ENCODE measurements at places on chromosomes 7 and 10.
A peak's percentile ranks its signal among the peaks of the same experiment; 100 is the strongest.

- DNase-seq, result no peak
Observed at GRCh38 chr10:68118657-68119056, 9.4 kb downstream of the MYPN start.

DNA sequence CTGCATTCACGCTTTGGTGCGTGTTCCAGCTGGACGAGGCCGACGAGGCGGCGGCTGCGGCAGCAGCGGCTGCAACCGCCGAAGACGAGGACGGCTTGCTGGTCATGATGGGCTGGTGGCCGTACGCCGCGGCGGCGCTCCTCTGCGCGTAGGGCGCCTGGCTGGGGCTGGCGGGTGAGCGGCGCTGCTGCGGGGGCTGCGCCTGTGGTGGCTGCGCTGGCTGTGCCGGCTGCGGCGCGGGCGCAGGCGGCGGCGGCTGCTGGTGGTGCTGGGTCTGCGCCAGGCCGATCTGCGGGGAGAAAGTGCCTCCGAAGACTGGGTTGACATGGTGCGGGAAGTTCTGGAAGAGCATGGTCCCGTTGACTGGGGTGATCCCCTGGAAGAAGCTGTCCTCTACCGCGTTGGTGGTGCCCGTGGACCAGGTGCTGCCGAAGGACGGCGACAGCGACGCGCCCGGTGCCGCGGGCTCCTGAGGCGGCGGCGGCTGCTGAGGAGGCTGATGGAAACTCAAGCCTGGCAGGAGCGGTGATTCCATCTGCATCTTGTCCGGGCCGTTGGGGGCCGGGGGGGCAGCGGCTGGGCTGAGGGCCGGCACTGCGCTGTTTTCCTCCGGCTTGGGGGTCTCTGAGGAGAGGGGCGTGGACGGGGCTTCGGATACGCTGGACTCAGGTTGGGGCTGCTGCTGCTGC lies 51.1 kb downstream of the CPEB3 start:
- peak; percentile 65 for DNase-seq

GRCh38 chr10:101614663-101615524 lies 26.8 kb downstream of the DPCD start:
- DNase-seq, result no peak

GRCh38 chr10:18557960-18558359 lies 93.4 kb downstream of the NSUN6 start:
- no peak for DNase-seq

GRCh38 chr10:53749439-53749838 lies 976.9 kb upstream of the MBL2 start:
- no peak for DNase-seq

GRCh38 chr10:55627501-55628051 lies 733.5 kb downstream of the ZWINT start:
- no peak for DNase-seq

DNA sequence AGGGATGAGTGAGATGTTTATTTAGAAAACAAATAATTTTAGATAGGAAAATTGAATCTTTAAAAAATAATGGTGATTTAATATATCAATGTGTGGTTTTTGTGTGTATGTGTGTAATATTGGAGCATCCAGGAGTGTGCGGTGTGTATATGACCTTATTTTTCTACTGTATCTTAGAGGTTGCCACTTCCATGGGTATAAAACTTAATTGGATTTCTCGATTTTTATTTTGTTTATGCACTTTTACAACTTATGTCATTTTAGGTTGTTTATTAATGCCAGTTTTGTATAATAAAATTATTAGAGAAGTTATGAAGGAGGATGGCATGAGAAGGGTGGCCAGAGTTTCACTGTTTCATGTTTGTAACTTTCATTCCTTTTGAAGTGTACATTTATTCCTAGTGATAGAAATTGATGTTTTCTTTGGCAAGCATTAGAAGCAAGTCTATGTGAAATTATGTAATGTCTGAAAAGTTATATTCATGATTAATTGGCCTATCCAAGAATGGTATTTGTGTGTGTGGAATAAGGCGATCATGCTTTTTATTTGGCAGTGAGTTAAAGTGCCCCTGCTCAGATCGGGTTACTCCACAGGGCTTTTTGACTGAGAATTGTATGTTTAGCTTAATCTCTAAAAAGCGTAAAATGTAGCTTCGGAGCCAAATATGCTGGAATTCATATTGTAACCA lies 110.3 kb downstream of the KAT6B start:
- no peak for DNase-seq

All from KBM-7 (cell line).